ENCODE measurements at places on chromosomes 13 and 19. TPM values are rescaled to one million over a fixed set of nuclear protein-coding genes. Genes with fewer than 3 reads are reported as not detected.

GRCh38 chr19:30276011-30276882, 95.9 kb upstream of the ZNF536 start:
- H3K27ac ChIP-seq = no peak overlapping the region
- H3K4me3 ChIP-seq = no peak overlapping the region
- no peaks in the 10 kb centered on the region for H3K36me3 ChIP-seq
- no peaks in the 10 kb centered on the region for H3K4me1 ChIP-seq

DNA sequence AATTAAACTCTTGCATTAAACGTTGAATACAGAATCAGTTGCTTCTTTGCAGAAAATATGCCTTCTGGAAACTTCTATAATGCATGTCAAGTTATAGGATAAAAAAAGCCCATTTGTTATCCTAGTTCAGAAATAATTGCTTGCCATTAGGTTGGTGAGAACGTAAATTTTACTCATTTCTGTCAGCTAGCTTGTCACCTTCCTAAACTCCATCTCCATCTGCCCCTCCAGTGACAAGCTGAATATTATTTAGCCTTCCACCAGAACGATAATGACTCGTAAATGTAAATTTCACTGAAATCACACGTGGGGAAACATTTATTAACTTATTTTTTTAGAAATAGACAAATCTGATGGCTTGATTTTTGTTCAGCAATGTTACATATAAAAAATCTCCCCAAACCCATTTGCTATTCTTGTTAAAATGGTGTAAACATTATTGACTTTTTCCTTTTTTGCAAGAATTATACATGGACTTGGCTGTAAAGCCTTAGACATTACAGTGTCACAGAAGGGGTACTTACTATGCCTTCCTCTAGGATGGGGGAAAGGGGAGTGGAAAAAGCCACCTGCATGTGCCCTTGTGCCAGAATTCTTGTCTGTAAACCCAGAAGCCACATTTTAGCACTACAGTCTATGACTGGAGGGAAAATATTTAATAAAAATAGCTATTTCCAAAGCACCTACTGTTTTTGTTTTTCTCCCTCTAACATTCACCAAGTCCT, 326.8 kb downstream of the OXGR1 start:
- no peaks in the 10 kb centered on the region for H3K4me1 ChIP-seq

DNA sequence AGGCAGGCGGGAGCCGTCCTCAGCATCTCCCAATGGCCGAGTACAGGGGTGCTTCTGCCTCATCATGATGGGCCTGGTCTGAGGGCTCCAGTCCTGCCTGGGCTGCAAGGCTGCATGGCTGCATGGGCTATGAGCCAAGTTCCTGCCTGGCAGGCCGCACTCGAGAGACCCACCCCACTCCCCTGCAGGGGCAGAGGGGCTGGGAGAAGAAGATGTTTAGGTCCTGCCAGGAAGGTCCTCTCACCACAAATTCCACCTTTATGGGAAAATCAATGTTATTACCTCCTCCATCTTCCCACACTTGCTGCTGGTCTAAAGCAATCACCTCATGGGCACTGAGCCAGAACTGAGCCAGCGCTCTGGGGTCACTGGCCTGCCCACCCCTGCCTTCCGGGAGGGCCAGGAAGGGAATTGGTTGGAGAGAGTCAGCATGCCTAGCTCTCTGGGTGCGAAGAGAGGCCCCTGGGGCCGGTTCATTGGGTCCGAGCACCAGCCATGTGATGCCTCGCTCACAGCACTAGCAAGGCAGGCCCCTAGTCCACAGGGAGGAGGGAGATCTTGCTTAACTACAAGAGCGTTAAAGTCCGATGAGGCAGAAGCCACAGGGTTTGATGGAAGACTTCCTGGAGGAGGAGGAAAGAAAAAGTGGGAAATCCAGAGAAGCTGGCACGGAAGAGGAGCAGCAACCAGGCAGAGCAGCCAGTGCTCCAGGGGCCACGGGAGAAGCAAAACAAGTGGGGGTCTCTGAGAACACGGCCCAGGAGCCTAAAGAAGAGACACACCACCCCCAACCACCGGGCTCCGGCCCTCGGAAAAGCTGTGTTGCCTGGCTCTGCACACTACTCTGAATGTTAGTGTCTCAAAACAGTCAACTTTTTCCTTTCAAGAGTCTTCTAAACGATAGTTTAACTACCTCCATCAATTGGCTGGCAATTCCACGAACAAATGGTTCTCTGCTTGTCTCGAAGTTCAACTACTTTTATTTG, 63.1 kb downstream of the CEBPG start:
- H3K27ac ChIP-seq = peak overlapping the region; percentile 86
- H3K4me1 ChIP-seq = no peaks in the 10 kb centered on the region
- H3K27me3 ChIP-seq = no peaks in the 10 kb centered on the region
- DNase-seq = peak; percentile 53
- peaks cover 5% of the 10 kb centered on the region for H3K36me3 ChIP-seq

GRCh38 chr19:15358918-15359317, 20.7 kb downstream of the AKAP8 start:
- no peak for DNase-seq
- H3K27ac ChIP-seq = peak overlapping the region; percentile 44
- no peaks in the 10 kb centered on the region for H3K27me3 ChIP-seq
- H3K4me1 ChIP-seq = no peaks in the 10 kb centered on the region

DNA sequence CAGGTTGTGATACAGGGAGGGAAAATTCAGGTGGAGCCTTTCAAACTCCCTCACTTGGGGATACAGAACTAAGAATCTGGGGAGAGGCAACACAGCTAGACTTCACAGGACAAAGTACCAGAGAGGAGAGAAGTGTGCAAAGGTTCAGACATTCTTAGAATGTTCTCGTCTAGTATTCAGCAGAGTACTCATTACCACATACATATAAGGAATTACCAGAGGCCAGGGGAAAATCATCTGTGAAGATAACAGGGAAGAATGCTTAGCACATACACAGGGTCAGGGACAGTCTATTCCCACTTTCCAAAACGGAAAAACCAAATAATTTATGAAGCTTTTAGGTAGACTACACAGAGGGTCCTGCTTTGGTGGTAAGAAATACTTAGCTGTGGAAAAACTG, 58.1 kb downstream of the TRPC4 start:
- no peaks in the 10 kb centered on the region for H3K36me3 ChIP-seq
- H3K4me3 ChIP-seq = no peak overlapping the region
- no peak overlapping the region for H3K27ac ChIP-seq
- H3K4me1 ChIP-seq = no peaks in the 10 kb centered on the region
- H3K27me3 ChIP-seq = no peaks in the 10 kb centered on the region

DNA sequence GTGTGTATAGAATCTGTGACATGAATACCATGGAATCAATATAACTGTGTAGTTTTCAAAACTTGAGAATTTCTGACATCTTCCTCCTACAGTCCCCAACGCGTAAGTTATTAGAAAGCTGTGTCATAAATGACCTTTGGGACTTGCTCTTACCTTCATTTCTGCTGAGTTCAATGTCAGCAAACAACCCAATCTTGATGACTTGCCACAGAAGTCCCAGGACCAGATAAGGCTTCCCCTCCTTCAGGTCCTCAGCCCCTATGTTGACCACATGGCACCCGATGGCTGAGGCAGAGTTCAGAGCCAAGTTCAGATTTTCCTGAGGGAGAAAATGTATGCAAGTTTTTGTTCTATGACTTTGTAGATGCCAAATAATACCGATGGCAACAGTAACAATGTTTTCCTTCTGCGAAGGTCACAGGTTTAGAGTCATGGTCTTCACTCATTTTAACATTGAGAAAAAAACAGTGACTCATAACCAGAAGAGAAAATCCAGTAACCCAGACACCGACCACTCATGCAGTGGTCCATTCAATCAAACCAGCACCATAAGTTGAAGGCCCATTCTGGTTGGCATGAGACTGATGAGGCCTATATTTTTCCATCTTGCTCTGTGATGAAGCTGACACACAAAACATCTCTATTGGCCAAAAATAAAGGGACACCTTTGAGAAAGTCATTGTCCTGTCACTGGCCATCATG, 29.2 kb downstream of the LCP1 start:
- no peak overlapping the region for H3K4me3 ChIP-seq
- H3K27ac ChIP-seq = no peak overlapping the region
- H3K27me3 ChIP-seq = no peaks in the 10 kb centered on the region
- no peak for DNase-seq
- H3K4me1 ChIP-seq = peaks cover 4% of the 10 kb centered on the region

- H3K27ac ChIP-seq = no peak overlapping the region
- no peak for DNase-seq
- no peaks in the 10 kb centered on the region for H3K27me3 ChIP-seq
- H3K4me3 ChIP-seq = no peak overlapping the region
Measured at GRCh38 chr13:22040810-22041364, 370.0 kb downstream of the FGF9 start.

DNA sequence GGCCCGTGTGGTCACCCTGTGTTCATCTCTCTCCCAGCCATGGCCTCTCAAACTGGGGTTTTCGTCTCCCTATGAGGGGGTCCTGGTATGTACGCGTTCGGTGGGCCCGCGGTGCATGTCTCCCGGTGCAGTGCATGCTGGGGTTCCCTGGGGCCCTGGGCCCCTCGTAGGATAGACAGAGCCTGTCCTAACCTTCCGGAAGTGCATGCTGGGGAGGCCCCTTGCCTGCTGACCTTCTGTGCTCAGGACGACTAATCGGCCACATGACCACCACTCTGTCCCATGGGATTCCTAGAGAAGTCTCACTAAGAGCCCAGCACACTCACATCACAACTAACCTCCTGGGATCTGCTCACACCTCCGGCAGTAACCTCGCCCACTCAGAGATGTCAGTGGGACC, 4.9 kb upstream of the USE1 start:
- DNase-seq = no peak
- H3K36me3 ChIP-seq = peaks cover 37% of the 10 kb centered on the region
- H3K4me3 ChIP-seq = no peak overlapping the region
- H3K4me1 ChIP-seq = no peaks in the 10 kb centered on the region
- H3K27me3 ChIP-seq = no peaks in the 10 kb centered on the region

Gene CYSLTR2
- total RNA-seq = 0.93 TPM

Gene RELB
- total RNA-seq = 9.4 TPM

Gene SIGLECL1
- total RNA-seq = not detected

Gene CFAP97D2
- total RNA-seq = not detected

Gene S1PR5
- 0.20 TPM for total RNA-seq

All from right lobe of liver (tissue), 6 donors.